ENCODE measurements at places on chromosomes 11 and 22.

GRCh38 chr22:38222797-38223119 lies 21.0 kb downstream of the MAFF start:
- no peak for DNase-seq

GRCh38 chr22:19514831-19515565 lies 9.2 kb downstream of the CLDN5 start:
- no peak for DNase-seq

DNA sequence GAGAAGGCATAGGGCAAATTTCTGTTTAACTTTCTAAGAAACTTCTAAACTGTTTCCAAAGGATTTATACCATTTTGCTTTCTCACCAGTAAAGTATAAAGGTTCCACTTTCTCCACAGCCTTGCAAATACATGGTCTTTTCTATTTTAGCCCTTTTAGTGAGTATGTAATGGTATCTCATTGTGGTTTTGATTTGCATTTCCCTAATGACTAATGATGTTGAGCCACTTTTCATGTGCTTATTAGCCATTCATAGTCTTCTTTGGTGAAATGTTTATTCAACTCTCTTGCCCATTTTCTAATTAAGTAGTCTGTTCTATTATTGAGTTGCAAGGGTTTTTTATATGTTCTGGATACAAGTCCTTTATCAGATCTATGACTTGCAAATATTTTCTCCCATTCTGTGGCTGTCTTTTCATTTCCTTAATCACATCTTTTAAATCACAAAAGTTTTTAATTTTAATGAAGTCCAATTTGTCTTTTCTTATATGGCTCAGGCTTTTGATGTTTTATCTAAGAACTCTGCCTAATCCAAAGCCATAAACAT lies 83.8 kb upstream of the KCNQ1OT1 start:
- no peak for DNase-seq

DNA sequence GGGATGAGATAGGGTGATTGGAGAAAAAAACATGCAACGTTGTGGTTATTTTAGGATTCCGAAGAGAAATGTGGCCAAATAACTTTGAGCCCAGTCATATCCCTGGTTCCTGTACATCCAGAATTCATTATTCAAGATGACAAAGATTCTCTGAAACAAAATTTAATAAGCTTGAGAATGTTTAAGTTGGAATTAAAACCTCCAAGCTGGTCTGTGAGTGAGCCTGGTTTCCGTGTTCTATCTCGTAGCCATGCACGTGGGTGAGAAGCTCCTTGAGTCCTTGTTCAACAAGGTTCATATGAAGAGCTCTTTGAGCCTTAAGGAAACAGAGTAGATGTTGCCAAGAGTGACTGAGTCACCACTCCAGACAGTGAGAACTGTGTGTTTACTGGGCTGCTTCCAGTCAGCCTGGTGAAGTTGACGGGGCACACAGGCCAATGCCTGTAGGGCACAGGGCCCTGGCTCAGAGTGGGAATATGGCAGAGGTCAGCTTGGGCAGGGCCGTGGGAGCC lies 206.5 kb downstream of the NAV2 start:
- no peak for DNase-seq

GRCh38 chr11:64120951-64121569 lies 44.9 kb downstream of the MACROD1 start:
- DNase-seq, result no peak

DNA sequence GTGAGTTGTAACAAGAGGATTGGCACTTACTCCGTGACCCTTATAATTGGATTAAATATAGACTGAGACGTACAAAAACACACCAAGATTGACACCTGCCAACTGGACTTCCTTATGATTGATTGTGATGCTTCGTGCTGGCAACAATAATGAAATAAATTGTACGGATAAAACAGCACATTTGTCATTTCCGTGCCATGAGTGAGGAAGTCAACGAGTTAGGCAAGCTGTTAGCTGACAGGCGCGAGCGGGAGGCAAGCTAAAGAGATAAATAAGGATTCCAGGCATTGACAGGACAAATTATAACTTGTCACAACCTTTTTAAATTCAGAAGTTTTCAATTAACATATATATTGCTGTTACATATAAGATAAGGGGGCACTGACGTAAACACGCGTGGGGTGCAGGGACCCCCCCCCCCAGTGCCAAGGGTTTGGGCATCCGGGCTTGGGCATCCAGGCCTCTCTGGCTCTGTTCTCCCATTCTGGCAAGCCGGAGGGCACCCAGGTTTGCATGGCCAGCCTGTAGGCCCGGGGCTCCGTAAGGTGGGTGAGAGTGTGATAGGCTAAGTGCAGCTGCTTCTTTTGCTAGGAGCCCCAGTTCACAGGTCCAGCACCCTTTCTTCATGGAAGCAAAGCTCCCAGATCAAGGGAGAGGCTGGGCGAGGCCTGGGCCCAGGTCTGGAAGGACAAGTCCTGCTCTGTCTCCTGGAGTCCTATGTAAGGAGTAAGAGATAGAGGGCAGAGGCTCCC lies 11.2 kb upstream of the PAX6 start:
- no peak for DNase-seq

DNA sequence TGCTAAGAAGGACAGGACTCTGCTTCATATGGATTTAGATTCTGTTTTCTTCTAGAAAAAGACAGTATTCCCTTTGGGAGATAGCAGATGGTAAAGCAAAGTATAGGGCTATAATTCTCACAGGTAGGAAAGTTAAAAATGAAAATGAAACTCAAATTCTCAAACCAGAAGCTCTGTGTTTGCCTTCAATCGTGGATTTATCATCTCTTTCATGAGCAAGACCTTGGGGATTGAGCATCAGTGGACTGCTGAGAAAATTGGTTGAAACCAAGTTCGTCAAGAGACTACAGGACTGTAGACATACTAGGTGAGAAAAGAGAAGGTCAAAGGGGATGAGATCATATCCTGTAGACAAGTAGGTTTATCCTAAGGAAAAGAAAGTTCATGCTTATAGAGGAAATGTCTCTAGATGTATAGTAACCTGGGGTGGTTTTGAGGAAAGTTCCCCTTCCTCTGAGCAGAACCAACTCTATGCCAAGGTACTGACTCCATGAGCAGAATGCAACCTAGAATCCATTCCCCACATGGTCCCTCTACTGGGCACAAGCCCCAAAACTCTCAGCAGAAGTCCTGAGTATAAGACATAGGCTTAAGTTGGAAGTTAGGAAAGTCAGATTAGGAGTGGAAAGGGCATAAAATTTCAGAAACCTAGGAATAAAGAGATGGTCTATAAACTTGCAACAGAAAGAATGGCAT lies 46.5 kb downstream of the SLC5A12 start:
- DNase-seq, result no peak

DNA sequence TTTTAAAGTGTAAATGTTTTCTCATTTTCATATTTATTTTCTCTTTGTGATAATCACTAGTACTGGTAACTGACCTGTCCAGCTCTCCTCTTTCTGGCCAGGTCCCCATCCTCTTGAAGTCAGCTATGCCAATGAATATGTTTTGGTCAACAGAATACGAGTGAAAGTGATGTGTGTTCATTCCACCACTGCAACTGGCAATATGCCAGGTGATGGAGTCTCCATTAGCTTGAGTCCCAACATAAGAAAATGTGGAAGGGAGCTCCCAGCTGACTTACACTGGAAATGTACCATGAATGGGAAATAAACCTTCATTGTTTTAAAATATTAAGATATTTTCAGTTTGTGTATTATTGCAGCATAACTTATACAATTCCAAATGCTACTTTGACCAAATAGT lies 75.8 kb downstream of the CCDC34 start:
- no peak for DNase-seq

DNA sequence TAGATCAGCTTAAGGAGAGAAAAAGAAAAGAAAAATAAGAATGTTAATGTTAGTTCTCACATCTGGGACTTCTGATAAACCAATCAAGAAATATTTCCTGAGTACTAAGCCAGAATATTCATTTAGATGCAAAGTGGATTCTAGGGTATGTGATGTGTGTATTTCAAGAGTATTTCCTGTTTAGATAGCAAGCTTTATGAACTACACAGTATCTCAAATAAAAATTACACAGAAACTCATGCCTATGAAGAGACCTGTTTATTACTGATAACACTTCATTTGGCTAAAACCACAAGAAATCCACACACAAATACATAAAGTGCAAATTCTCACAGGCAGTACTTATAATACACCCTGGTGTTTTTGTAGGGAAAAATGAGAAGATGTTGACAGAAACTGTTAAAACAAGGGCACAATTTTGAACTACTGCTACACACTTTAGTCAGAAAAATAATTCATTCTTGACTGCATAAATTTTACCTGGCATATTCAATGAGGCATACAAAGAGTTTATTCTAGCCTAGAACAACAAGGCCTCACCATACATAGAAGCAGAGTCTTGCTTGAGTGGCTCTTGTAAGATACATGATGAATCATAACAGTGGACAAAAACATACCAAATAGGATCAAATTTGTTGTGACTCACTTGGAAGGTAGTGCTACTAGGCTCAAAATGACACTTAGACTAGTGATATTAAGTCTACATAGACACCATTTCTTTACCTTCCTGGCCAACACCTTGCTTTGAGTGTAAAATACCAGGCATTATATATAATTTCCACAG lies 18.8 kb upstream of the P4HA3 start:
- DNase-seq, result no peak

- no peak for DNase-seq
Measured at GRCh38 chr22:21738966-21739365, 3.4 kb upstream of the YPEL1 start.

DNA sequence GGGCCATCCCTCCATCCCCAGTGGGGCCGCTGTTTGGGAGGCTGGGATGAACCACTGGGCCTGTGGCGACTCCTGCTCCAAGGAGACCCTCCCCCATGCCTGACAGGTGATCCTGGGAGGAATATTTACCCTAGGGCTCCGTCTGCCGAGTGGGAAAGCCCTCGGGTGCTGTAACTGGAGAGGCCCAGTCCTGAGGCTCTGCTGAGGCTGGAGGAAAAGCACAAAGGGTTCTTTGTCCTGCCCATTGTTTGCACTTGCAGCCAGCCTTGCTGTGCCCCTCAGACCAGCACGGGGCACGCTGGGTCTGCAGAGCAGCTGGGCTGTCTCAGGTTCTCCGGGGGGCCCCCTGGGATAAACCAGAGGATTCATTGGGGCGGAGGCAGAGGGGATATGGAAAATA lies 321.1 kb downstream of the MN1 start:
- no peak for DNase-seq

DNA sequence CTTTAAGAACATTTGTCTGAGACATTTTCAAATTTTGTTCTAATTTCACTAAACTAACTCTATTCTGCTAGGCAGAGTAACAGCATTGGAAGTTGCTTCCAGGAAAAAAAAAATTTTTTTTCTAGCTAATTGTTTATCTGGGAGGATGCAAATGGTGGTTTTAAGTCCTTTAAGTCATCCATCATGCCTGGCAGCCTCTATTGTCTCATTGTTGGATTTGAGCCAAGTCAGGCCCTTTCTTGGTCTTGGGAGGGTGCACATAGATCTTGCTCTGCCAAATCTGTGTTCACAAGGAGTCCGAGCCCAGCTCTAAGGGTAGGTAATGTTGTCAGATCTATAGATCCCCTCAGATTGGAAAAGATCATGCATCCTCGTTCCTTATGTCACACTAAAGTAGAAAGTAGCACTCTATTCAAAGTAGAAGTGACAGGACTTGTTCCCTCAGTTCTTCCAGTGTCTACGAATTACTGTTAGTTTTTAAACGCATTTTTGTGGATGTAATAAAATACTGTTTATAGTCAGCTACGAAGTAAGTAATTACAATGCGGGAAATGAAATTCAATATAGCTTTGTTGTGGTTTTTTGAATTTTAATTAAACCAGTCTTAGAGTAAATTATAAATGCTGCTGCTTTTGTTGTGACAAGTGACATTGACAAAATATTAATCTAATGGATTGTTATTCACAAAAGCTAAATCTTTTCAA lies 166.0 kb upstream of the RASSF10 start:
- no peak for DNase-seq

Measured in activated naive CD4-positive, alpha-beta T cell (primary cell).